Activated T-cell treated with anti-CD3 and anti-CD28 coated beads, Interleukin-2, amount 50 U/mL, for 1 hour (primary cell): ENCODE measurements at places on chromosomes 6 and 20.

- DNase-seq, result no peak
Measured at GRCh38 chr20:19003366-19004336, 190.1 kb downstream of the SCP2D1 start.

- no peak for DNase-seq
Measured at GRCh38 chr6:42113936-42114636, 28.3 kb downstream of the C6orf132 start.

GRCh38 chr6:16292942-16293341 lies 54.6 kb downstream of the GMPR start:
- DNase-seq, result no peak

DNA sequence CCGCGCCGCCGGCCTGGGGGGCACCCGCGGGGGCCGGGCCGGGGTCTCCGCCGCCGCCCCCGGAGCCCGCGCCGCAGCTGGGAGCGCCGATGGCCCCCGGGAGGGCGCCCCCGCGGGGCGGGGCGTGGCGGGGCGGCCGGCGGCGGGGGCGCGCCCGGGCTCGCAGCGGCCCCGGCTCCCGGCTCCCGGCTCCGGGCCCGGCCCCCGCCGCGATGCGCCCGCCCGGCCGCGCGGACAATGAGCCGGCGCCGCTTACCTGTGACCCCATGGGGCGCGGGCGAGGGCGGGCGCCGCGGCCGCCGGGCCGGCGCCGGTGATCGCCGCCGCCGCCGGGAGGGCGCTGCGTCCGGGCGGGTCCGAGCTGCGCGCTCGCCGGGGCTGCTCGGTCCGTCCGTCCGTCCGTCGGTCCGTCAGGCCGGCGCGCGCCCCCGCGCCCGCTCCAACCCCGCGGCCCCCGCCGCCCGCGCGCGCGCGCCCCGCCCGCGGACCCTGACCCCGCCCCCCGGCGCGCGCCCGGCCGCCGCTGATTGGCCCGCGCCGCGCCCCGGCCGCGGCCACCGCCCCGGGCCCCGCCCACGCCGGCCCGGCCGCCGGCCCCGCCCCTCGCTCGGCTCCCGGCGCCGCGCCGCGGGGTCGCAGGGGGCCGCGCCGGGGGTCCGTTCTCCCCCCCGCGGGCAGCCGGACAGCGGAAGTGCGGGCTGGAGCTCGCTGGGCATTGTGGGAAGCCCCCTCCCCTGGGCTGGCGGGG lies at the start of gene ZBTB46:
Gene ZBTB46, minus strand, starts transcription at position 424 of the 748 bp plus-strand sequence. CDS start 40,507 bp downstream, outside the sequence.
- no peak for DNase-seq

- DNase-seq, result no peak
Measured at GRCh38 chr20:9243986-9244385, 175.1 kb downstream of the PLCB4 start.

DNA sequence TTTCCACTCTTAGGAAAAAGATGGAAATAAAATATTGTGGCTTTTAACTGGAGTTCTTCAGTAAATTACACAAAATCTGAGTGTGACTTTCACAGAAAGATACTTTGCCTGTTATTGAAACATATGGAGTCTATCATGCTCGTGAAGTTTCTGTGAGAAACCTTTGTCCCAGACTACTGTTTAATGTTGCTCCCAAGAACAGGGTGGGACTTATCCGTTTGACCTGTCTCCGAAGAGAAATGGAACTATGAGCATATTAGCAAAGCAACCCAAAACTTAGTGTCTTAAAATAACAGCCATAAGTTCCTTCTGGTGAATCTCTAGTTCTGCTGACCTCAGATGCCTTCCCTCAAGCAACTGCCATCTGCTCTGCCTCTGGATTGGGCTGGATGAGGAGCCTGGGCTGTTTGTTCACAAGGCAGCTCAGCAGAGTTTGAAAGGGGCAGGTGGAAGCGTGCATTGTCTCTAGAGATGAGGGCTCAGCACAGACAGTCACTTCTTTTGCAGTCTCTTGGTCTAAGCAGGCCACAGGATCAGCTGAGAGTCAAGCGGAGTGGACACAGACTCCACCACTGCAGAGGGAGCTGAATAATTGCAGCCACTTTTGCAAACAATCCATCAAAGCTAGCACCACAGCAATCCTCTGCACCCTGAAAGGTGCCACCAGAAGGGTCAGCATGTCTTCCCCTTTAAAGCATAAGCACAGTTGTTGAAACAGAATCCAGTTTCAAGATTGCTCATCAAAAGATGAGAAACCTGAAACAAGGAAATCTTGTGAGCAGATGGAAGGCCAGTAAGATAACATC lies 52.8 kb downstream of the MYB start:
- no peak for DNase-seq

DNA sequence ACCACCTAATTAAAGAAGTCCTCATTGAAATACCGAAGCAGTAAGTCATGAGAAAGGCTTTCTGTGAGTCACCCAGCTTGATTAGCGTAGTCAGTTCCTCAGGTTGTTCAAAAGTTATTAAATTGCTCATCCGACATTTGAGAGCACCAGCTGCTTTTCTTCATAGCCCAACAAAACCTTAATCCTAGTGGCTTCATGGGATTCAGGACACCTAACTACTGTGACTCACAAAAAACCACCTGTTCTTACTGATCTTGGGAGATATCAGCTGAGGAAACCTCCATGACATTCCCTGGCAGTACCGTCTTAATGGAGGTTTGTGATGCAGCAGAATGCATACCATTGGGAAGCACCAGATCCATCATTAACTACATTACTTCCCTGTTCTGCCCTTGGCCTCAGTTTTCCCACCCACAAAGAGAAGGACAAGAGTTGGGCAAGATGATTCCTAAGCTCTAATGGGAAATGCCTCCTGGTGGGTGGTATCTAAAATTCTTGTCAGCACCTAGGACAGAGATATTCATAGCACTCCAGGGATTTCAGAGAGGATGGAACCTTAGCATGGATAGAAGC lies 103.8 kb downstream of the KHDC1L start:
- DNase-seq, result no peak

DNA sequence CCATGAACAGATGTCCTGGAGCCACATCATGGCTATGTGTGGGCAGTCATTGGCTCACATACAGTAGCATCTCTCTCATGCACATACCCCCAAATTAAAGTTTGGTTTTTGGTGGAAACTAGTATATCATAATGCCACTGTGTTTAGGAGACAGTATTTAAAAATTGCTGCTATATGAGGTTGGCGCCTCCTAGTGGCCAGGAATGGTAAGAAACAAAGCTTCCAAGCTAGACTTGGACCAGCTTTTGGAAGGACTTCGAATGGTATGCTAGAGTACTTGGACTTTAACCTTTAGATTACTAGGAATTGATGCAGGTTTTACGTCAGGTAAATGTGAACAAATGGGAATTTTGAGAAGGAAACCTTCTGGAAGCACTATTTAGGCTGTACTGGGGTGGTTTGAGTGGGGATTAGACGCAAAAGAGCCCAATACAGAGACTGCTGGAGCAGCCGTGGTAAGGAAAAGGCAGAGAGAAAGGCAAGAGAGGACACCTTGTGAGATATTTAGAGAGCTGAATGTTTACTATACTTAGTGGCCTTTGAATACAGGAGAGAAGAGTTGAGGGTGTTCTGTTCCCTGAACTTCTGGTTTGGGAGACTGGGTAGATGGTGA lies 23.8 kb downstream of the PRSS35 start:
- DNase-seq, result peak; percentile 19

GRCh38 chr20:21719592-21720214 lies 14.2 kb downstream of the PAX1 start:
- no peak for DNase-seq

DNA sequence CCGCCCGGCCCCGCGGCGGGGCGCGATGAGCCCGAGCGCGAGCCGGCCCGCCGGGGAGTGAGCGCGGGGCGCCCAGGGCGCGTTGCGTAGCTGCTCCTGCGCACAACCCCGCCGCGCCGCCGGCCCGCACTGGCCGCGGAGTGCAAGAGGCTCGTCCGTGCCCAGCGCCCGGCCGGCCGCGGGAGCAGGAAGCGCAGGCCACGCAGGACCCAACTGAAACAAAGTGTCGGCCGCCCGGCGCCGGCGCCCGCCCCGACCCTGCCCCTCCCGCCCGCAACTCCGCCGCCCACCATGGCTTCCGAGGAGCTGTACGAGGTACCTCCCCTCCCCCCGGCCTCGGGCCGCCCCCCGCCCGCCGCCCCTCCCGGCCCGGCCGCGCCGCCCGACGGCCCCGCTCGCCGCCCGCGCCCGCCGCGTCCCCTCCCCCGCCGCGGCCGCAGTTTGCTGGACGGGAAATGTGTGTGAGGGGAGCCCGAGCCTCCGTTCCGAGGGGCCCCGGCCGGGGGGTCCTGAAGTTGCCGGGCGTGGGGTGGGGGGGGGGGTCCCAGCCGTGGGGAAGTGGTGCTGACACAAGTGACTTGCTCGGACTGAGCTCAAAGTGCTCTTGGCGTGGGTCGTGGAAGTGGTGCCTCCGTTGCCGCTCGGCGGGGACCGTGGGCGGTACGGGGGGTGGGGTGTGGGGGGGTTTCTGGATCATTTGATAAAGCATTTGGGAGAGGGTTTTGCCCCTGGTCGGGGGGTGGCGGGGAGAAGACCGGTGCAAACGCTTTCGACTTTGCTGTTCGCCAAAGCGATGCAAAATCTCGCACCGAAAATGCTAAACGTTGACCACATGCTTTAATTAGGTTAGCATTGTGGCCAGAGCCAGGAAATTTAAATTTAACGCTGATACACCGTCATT lies 539 bp downstream of the CDYL start:
- DNase-seq, result no peak

DNA sequence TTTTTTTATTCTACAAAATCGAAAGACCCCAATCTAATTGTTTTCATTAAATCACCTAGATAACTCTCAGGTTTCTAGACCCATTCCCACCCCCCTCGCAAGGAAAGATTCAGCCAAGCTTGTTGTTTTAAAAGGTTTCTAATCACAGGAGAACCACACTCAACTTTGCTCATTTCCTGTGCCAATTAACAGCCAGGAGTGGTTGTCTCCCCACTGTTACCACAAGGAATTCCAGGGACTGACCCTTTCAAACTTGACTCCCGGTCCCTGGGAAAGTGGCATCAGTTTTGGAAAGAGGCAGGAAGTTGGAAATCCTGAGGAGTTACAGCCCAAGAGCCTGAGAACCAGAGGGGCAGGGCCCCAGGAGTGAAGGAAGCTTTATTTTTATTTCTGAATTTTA lies 561.3 kb upstream of the JAG1 start:
- DNase-seq, result no peak

- DNase-seq, result no peak
Measured at GRCh38 chr6:163872335-163872734, 457.8 kb downstream of the QKI start.

- DNase-seq, result no peak
Measured at GRCh38 chr6:29653452-29654038, 3.3 kb upstream of the MOG start.

- no peak for DNase-seq
Measured at GRCh38 chr20:37243937-37244571, 17.6 kb downstream of the GHRH start.

DNA sequence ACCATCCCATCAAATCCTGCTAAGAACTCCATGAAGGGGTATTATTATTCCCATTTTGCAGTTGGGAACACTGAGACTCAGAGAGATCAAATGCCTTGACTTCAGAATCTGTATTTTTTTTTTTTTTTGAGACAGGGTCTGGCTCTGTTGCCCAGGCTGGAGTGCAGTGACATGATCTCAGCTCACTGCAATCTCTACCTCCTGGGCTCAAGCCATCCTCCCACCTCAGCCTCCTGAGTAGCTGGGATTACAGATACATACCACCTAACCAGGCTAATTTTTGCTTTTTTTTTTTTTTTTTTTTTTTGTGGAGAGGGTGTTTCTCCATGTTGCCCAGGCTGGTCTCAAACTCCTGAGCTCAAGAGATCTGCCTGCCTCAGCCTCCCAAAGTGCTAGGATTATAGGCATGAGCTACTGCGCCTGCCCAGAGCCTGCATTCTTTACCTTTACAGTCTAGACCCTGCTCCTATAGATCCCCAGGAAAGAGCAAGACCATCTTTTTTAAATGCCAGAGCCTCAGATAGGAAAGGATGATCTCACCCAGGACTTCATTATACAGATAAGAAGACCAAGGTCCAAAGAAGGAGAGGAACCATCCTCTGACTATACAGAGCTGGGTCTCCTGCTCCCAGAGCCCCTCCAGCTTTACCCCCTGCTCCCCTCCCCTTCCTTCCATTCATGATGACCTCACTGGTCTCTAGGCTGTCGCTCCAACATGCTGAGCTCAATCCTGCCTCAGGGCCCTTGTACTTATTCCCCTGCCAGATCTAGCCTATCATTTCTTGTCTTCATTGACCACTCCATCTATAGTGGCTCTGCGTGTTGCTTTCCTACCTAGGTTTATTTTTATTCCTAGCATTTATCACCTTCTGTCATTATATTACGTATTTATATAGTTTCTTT lies 138.6 kb downstream of the CEBPB start:
- no peak for DNase-seq

- DNase-seq, result no peak
Measured at GRCh38 chr20:48740292-48740649, 87.5 kb downstream of the PREX1 start.

- no peak for DNase-seq
Measured at GRCh38 chr20:57747861-57748481, 38.2 kb upstream of the PMEPA1 start.

- no peak for DNase-seq
Measured at GRCh38 chr20:17665756-17666155, 16.3 kb downstream of the RRBP1 start.

DNA sequence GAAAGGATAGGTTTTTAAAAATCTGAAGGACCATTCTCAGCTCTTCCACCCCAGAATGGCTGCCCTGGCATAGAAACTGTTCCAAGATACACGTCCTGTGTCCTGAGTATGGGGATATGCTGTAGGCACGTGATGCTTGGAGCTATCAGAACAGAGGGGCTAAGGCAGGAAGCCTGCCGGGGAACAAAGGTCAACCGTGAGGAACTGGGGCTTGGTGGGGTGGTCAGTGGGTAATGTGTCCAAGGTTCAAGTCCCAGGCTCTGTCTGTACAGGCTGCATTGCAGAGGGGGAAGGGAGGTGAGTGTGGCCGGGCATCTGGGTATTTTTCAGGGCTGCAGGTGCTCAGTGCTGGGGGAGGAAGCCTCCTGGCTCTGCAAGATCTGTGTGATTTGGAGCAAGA lies 479.6 kb upstream of the CHD6 start:
- DNase-seq, result no peak

DNA sequence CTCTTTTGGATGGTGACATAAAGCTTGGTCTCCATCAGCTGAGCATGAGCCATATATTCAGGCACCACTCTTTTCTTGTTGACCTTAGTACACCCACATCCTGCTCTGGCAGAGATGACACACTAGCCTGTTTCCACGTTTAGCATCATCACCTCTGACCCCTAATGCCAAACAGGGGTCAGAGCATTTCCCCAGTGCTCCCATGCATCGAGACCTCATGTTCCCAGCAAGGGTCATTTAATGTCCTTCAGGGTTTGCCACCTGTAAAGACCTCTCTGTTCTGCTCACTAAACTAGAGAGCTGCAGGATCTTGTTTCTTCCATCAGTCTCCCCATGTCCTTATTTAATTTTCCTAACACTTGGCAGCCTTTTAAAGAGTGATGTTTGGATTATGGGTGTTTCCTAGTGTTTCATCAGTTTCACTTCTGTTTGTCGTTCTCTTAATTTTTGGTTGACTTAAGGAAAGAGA lies 97.5 kb downstream of the AIG1 start:
- DNase-seq, result no peak

- DNase-seq, result no peak
Measured at GRCh38 chr6:30009113-30009512, 52.0 kb upstream of the POLR1H start.

GRCh38 chr20:16479666-16480065 lies 93.6 kb downstream of the KIF16B start:
- no peak for DNase-seq
